Nephron progenitor cell (in vitro differentiated cells): ENCODE measurements at places on chromosomes 12 and 14.

GRCh38 chr12:111993292-111994150 is 19.4 kb downstream of the TMEM116 start:
- DNase-seq: no peak

- no peak for DNase-seq
These were observed 86.9 kb upstream of the NID2 start for GRCh38 chr14:52155651-52156213.

DNA sequence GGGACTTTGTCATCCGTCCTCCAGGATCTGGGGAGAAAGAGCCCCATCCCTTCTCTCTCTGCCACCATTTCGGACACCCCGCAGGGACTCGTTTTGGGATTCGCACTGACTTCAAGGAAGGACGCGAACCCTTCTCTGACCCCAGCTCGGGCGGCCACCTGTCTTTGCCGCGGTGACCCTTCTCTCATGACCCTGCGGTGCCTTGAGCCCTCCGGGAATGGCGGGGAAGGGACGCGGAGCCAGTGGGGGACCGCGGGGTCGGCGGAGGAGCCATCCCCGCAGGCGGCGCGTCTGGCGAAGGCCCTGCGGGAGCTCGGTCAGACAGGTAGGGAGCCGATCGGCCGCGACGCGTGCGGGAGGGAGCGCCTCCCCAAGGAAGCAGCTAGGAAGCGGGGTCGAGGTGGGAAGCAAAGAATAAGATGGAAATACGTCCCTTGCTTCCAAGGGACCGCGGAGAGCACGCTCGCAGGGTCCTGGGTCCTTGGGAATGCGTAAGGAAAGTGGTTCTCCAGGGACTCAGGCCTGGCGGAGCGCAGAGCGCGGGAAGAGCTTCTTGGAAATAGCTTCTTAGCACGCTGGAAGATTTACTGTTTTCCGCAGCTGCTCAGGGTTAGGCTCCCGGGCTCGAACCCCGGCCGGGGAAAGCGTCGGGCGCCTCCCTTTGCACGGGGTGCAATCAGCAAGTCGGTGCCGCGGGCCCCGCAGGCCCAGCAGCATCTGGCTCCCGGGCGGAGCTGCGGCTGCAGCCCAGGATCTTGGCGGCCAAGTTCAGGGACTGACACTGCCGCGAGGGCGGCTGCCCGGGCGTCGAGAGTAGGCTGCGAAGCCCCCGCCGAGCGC is 457 bp downstream of the SOCS2 start:
- DNase-seq: peak; percentile 73

DNA sequence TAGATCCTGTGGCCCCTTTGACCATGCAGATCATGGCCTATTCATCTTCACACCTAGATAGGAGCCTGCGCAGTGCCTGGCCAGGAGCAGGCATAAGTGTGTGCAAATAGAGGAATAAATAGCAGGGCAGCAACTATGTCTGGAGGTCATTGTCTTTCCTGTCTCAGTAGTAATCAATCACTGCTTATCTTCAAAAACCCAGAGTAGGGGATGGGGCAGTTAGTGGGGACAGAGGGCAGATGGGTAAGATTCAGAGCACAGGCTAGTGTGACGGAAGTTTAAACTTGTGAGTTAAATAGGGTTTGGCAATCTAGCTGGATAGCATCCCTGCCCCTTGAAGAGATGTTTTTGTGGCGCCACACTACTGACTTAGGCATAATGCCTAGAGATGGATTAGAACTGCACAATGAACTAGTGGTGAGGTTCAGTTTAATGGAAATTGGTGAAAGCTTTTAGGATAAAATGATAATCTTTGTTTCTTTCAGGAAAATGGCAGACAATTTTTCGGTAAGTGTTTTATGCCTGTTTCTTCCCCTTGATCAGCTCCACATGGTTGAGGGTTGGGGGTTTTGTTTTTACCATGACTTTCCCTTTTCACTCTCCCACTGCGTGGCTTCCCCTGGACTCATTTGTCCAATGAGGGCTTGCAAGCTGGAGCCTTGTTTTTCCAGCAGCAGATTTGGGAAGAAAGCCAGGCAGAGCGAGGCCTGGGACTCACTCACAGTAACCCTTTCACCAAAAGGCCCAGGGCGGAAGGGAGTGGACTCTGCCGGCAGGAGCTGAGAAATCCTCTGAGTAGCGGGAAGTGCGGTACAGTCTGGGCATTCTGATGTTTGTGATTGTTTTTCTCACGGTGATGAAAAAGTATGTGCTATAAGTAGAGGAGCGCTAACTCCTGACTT is 8.1 kb downstream of the LGALS3 start:
- no peak for DNase-seq

DNA sequence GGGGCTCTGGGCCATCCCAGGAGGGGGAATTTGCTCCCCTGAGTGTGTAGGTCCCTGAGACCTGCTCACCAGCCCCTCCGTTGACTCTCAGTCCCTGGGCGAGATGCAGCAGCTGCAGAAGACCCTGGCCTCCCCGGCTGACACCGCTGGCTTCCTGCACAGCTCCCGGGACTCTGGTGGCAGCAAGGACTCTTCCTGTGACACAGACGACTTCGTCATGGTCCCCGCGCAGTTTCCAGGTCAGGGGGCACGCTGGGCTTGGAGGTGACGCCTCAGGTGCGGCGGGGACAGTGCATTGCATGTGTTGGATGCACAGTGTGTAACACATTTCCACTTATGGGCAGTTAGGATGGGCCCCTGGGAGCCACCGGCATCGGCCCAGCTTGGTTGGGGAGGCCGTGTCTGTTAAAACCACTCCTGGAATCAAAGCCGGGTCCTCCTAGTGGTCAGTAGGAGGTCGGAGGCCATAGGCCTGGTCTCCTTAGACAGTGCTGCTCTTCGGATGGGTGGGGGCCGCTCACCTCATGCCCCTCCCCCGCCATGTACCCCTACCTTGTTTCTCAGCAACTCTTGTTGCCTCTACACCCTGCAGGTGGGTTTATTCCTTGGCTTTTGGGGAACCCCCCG is 17.1 kb upstream of the PUS1 start:
- no peak for DNase-seq
